T-cell (primary cell): ENCODE measurements at places on chromosomes 1 and 21. TPM values are rescaled to one million over a fixed set of nuclear protein-coding genes. Genes with fewer than 3 reads are reported as not detected.

TMEM9 gene
- total RNA-seq = 15.5 TPM

DNA sequence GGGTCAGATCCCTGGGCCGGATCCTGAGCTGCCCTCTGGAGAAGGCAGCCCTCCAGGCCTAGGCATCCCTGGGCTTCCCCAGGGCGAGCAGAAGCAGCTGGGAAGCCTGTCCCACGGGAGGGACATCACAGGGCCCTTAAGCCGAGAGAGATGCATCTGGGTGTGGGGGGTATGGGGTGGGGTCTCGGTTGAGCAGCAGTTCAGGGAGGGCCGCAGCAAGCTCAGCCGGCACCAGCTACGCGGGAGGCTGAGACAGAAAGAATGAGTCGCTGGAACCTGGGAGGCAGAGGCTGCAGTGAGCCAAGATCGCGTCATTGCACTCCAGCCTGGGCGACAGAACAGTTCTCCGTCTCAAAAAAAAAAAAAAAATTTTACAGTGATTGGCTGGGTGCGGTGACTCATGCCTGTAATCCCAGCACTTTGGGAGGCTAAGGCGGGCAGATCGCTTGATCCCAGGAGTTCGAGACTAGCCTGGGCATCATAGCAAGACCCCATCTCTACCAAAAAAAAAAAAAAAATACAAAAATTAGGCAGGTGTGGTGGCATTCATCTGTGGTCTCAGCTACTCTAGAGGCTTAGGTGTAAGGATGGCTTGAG lies 37.7 kb downstream of the RRP1 start:
- no peaks in the 10 kb centered on the region for H3K4me1 ChIP-seq
- no peak overlapping the region for H3K4me3 ChIP-seq
- H3K36me3 ChIP-seq = no peaks in the 10 kb centered on the region
- H3K27me3 ChIP-seq = peaks cover 38% of the 10 kb centered on the region
- no peak overlapping the region for H3K27ac ChIP-seq
- DNase-seq = no peak

GRCh38 chr1:6580593-6581409 lies 1.0 kb downstream of the ZBTB48 start:
- H3K36me3 ChIP-seq = peaks cover 3% of the 10 kb centered on the region
- H3K4me1 ChIP-seq = peaks cover 50% of the 10 kb centered on the region
- DNase-seq = no peak

GRCh38 chr1:67611846-67612245 lies 73.2 kb upstream of the GADD45A start:
- no peaks in the 10 kb centered on the region for H3K36me3 ChIP-seq
- peaks cover 12% of the 10 kb centered on the region for H3K27me3 ChIP-seq
- H3K4me1 ChIP-seq = peaks cover 2% of the 10 kb centered on the region
- H3K27ac ChIP-seq = no peak overlapping the region

DNA sequence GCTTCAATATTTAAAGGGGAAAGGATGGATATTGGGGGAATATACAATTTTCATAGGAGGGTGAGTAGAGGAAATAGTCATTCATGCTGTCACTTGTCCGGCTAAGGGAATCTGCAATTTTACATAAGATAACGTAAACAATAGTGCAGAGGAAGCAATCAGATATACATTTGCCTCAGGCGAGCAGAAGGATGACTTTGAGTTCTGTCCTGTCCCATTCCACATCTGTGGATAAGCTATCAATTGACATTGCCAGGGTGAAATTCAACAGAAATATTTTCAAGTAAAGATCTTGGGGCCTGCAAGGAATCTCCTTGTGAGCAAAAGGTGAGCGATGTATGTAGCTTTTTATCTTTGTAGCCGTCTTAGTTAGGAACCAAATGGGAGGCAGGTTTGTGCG lies 32.6 kb downstream of the EVA1C start:
- no peaks in the 10 kb centered on the region for H3K36me3 ChIP-seq
- H3K27me3 ChIP-seq = no peaks in the 10 kb centered on the region
- no peak overlapping the region for H3K27ac ChIP-seq
- no peak for DNase-seq
- H3K4me1 ChIP-seq = no peaks in the 10 kb centered on the region

DNA sequence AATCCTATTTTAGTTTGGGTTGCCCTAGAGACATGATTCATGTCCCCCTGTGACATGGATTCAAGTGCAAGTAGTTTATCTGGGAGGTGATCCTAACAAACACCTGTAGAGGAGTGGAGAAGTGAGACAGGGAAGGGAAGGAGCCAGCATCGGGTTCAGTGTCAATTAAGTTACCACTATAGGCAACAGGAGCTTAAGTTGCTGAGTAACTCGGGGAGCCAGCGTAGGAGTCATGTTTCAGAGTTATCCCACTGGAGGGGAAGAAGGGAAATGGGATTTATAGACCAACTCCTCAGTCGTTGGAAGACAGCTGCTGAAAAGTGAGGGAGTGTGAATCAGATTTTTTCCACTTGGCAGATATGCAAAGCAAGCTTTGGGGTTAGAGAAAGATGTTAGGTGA lies 54.9 kb downstream of the SLC30A7 start:
- no peaks in the 10 kb centered on the region for H3K27me3 ChIP-seq
- H3K4me1 ChIP-seq = peaks cover 25% of the 10 kb centered on the region
- peaks cover 14% of the 10 kb centered on the region for H3K36me3 ChIP-seq

- H3K4me1 ChIP-seq = peaks cover 2% of the 10 kb centered on the region
- no peak overlapping the region for H3K4me3 ChIP-seq
- DNase-seq = no peak
- no peaks in the 10 kb centered on the region for H3K27me3 ChIP-seq
These were observed 155.0 kb upstream of the EDN2 start for GRCh38 chr1:41639332-41639936.

GRCh38 chr1:119885903-119886783 lies 10.2 kb downstream of the ADAM30 start:
- no peaks in the 10 kb centered on the region for H3K27me3 ChIP-seq
- no peaks in the 10 kb centered on the region for H3K36me3 ChIP-seq
- DNase-seq = peak; percentile 17
- H3K4me3 ChIP-seq = no peak overlapping the region
- H3K4me1 ChIP-seq = no peaks in the 10 kb centered on the region

DNA sequence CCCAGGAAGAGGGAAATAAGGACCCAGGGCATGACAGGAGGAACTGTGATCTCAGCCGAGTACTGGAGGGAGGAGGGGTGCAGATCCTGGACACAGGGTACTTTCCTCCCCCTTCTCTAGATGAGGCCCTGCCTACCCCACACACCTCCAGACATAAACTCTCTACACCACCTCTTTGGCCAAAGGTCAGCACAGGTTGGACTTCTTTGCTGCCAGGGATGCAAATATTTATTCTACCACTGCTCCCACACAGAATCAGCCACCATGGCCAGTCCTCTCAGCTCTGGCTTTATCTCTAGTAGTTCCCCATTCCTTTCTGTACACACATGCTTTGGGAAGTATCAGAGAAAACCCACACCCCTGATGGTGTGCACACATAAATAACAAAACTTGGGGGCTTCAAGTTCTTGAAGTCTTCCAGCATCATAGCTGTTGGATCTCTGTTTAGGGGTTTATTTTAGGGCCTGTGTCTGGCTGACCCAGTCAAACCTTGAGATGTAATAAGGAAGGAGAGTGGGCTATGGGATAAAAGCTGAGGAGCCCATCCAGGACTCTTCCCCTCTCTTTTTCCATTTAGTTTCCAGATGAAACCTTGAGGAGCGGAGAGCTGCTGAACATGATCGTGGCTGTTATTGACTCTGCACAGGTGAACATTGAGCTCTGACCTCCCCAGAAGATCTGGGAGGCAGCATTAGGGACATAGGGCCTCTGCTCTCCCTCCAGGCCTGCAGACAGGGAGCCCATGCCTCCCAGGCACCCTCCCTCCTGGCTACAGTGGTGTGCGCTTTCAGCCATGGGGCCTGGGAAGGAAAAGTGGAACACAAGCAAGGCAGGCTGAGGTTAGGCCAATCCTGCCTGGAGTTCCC lies 6.7 kb upstream of the SLC27A3 start:
- H3K4me1 ChIP-seq = no peaks in the 10 kb centered on the region
- no peak for DNase-seq
- no peak overlapping the region for H3K27ac ChIP-seq

DNA sequence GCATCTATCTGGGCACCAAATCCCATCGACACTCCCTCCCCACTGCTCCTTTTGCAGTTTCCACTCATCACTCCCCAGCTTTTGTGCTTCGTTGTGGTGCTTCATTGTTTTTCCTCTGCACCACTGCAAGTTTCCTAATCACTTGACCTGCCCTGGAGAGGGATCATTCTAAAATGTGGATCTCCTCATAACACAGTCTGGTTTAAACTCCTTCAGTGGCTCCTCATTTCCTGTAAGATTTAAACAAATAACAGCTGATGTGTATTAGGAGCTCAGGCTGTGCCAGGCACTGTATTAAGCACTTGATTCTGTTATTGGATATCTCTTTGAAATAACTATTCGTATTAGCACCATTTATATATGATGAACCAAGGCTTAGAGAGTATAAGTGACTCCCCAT lies 51.3 kb downstream of the MAP10 start:
- no peak for DNase-seq
- H3K27ac ChIP-seq = no peak overlapping the region
- no peaks in the 10 kb centered on the region for H3K36me3 ChIP-seq
- H3K27me3 ChIP-seq = peaks cover 3% of the 10 kb centered on the region
- no peak overlapping the region for H3K4me3 ChIP-seq
- no peaks in the 10 kb centered on the region for H3K4me1 ChIP-seq

FLVCR1 gene
- 9.5 TPM for total RNA-seq

MMP23B gene
- 7.3 TPM for total RNA-seq

DNA sequence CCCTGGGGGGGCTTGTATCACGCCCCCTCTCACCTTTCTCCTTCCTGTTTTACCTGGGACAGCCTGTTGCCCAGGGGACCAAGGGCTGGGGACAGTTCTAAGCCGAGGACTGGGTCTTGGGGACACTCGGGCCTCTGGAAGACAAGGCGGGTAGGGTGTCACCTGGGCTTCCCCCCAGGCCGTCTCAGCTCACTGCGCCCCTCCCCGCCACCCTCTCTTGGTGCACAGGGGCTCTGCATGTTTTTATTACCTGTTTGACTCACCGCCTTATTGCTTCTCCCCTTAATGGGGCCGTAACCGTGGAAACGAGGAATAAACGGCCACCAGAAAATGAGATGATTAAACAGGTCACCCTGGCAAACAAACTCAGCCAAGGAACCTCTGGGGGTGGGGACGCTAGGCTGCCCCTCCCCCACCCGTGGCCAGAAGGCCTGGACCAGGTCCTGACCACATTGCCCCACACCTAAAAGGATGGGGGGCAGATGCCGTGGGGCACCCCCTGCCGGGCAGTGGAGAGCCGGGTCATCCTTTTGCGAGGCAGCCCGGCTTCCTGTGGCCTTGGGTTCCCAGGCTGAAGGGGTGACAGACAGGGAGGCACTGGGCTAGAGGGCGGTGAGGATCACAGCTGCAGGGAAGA lies 109.9 kb downstream of the CASZ1 start:
- H3K27ac ChIP-seq = no peak overlapping the region
- no peak for DNase-seq
- H3K4me3 ChIP-seq = no peak overlapping the region
- peaks cover 4% of the 10 kb centered on the region for H3K27me3 ChIP-seq

DNA sequence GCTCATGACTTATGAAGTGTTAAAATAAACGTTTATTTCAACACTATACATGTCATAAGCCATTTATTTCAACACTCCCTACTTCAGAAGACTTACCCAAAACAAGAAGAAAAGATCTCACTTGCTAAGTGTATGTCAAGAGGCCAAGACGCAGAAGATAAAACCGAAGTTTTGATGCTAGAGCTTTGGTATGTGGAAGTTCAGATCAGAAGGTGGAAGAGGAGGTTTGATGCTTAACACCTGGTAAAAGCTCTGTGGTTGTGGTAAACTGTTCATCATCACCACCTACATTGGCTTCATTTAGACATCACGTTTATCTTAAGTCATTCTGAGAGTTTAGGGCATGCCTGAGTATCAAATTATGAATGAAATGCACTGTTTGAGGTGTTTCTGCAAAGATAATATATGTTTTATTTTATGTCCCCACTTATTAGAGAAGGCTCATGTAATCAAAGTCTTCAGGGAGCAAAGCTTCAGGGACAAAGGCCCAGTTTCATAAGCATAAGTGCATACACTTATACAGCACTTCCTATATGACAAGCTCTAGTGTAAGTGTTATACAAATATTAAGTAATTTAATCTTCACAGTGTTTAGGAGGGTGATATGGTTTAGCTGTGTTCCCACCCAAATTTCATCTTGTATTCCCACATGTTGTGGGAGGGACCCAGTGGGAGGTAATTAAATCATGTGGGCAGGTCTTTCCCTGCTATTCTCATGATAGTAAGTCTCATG lies 533.3 kb downstream of the PTBP2 start:
- H3K4me1 ChIP-seq = no peaks in the 10 kb centered on the region
- DNase-seq = no peak
- no peak overlapping the region for H3K4me3 ChIP-seq
- H3K36me3 ChIP-seq = no peaks in the 10 kb centered on the region
- H3K27ac ChIP-seq = no peak overlapping the region

- H3K27me3 ChIP-seq = no peaks in the 10 kb centered on the region
- no peaks in the 10 kb centered on the region for H3K4me1 ChIP-seq
- no peak overlapping the region for H3K4me3 ChIP-seq
- no peak for DNase-seq
- H3K36me3 ChIP-seq = no peaks in the 10 kb centered on the region
These were observed 28.1 kb downstream of the KCTD3 start for GRCh38 chr1:215595231-215595630.

ETV3L gene
- not detected for total RNA-seq

GRCh38 chr1:8015809-8016165 lies 10.3 kb downstream of the ERRFI1 start:
- no peak overlapping the region for H3K27ac ChIP-seq
- H3K27me3 ChIP-seq = peaks cover 9% of the 10 kb centered on the region
- no peaks in the 10 kb centered on the region for H3K36me3 ChIP-seq
- H3K4me1 ChIP-seq = no peaks in the 10 kb centered on the region
- H3K4me3 ChIP-seq = no peak overlapping the region

FAM163A gene
- total RNA-seq = not detected

STUM gene
- total RNA-seq = not detected

GRCh38 chr1:225573216-225573615 lies 79.7 kb downstream of the ENAH start:
- peaks cover 6% of the 10 kb centered on the region for H3K4me1 ChIP-seq
- DNase-seq = no peak
- H3K27ac ChIP-seq = no peak overlapping the region
- no peak overlapping the region for H3K4me3 ChIP-seq
- no peaks in the 10 kb centered on the region for H3K36me3 ChIP-seq
- no peaks in the 10 kb centered on the region for H3K27me3 ChIP-seq

DNA sequence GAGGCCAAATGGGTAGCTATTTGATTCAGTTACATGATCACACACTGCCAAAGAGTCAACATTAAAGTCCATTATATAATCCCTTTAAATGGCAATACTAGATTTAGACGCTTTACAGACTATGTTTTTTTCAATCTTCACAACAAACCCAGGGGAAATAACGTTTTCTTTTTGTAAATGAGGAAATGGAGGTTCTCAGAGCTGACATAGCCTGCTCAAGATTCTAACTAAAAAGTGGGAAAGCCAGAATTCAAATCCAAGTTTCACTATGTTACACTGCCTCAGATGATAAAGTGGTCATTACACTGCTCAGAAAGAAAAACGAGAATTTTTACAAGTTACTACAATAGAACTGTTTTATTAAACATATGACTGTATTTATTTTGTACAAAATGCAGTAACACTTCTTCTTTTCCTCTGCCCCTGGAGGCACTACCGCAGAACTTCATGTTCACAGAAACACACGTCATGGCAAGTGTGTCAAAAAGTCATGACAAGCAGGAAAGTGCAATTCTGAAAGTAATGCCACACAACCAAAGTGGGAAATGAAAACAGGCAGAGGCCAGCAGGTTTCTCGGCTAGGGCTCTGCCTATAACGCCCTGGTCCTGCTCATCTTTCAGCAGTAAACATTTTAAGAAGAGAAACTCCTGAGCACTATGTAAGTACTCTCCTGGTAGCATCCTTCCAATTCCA lies 19.0 kb downstream of the THEMIS2 start:
- peak; percentile 69 for DNase-seq
- peaks cover 58% of the 10 kb centered on the region for H3K4me1 ChIP-seq
- no peaks in the 10 kb centered on the region for H3K27me3 ChIP-seq
- H3K27ac ChIP-seq = peak overlapping the region; percentile 81
- no peak overlapping the region for H3K4me3 ChIP-seq
